Activated CD4-positive, alpha-beta T cell treated with anti-CD3 and anti-CD28 coated beads for 36 hours (primary cell): ENCODE measurements at places on chromosomes 13 and 19.

DNA sequence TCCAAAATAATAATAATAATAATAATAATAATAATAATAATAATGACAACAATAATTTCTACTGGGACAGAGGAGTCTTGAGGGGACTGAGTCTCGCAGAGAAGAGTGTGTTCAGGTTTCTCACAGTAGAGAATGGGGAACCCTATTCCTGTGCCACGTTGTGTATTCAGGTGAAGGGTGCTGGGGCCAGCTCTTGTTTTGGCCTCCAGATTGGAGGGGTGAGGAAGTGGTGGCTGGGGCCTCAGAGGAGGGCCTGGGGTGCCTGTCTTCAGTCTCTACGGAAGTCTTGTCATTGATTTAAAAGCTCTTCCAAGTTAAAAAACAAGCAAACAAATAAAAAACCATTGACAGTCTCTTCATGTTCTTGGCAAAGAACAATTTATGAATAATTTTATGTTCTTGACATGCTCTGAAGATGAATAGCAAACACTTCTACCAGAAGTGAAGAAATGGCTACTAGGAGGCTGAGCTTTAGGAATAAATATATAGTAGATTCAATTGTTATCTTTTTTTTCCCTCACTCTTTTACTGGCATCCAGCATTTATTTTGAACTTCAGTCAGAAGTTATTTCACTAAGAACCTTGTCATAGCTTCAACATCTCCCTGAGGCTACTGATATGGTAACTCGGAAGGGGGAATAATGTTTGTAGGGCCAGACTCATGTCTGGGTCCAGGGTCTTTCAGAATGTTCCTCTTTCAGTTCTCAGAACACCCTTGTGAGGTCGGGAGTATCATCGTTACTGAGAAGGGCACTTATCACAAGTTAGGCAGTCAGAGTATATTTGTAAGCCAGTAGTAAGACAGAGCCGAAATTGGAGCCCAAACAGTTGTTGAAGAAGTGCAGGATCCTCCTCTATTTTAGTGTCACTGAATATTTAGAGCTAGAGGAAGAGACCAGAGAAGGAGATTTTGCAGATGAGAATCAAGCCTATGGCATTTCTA lies 13.1 kb downstream of the LRCH1 start:
- DNase-seq: no peak

DNA sequence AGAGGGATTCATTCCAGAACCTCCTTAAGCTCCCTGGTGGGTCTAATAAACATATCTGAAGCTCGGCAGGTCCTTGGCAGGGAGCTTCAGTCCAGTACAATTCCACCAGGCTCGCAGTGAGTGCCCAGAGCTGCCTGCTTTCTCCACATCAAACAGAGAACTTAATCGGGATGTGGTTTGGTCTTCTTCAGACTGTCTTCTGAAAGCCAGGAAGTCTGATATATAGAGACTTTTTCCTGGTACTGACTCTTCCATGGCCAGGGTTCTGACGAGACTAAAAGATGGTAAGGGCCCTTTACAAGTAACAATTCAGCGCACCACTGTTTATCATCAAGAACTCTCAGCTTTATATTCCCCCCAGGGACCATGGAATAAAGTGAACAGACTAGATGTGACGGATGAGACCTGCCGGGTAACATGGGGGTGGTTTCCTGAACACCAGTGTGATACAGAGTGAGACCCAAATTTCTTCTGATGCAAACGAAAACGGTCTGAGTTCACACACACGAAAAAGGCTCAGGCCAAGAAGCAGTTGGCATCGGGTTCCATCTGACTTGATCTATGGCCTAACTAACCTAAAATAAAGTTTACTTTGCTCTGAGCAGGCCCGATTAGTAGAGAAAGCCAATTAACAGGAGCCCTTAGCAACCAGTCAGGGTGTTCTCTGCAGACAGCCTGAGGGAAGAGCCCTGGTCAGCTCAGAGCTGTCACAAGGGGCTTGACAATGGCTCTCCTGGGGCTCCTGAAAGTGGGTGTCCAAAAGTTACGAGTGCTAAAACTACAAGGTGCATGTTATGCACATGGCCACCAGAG lies 29.0 kb downstream of the RANBP3 start:
- peak; percentile 46 for DNase-seq

GRCh38 chr19:30249911-30250310 lies 122.3 kb upstream of the ZNF536 start:
- no peak for DNase-seq

DNA sequence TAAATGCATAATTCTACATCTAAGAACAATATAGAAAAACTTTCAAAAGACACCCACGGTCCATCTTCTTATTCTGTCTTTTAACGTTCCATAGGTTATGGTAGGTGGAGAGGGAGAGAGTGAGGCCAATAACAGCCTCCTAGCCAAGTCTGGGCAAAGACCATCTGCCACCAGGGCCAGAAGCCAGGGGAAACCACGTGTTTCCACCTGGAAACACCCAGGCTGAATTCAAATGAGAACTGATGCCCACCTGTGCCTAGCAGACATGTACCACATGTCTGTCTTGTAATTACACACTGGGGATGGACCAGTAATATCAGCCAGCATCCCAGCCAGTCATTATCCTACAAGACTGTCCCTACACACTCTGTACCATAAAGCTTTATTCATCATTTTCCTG lies 1573.1 kb downstream of the EFNB2 start:
- DNase-seq: no peak

DNA sequence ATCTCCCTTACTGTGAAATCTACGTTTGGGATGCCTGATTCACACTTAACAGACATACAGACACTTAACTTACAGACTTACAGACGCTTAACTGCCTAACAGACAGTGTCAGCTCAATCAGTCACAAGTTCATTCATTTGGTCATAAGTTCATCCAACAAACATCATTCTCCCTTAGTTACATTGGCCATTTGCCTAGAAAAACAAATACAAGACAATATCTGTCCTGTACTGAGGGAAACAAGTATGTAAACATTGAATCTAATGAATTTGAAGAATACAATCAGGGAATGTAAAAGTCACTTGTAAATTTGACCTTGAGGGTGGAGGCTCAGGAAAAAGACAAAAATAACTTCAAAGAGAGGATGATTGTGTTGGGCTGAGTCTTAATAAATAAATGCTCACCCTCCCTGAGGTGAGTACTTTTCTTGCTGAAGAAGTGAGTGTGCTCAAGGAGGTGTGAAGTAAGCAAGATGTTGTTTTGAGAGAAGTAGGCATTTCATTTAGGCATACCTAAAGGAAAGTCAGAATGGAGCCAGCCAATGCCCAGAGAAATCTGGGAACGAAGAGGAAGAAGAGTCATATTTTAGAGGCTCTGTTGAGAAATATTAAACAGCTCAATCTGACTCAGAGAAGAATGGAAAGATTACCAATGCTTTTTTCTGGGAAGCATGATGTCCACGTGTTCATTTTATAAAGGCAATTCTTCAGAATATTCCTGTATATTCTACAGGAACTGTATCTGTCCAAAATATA lies 958.4 kb upstream of the SLC10A2 start:
- no peak for DNase-seq

DNA sequence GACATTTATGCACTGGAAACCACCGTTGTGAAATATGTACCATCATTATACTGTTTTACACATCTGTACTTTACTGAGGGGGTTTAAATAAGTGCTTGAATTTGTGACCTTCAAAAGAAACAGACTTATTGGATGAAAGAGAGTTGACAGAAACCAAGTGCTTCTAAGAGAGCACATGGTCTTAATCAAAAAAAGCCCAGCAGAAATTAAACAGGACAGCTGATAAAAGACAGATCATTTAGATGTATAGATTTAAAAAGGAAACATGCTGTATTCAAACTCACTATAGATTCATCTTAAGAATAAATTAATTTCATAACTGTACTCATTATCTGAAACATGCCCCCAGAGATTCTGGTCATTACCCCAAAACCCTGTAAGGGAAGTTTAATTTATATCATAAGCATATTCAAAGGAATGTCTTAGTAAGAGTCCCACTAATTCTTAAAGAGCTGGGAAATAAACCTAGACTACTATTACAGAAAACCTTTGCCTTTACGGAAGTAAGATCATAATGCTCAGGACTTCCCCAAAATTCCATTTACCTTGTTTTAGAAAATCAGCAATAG lies 421.8 kb downstream of the DCT start:
- DNase-seq: no peak

- DNase-seq: no peak
Observed at GRCh38 chr19:14673088-14673487, 1.6 kb downstream of the ADGRE3 start.

GRCh38 chr19:49997709-49998108 lies 27.5 kb downstream of the VRK3 start:
- DNase-seq: peak; percentile 42

DNA sequence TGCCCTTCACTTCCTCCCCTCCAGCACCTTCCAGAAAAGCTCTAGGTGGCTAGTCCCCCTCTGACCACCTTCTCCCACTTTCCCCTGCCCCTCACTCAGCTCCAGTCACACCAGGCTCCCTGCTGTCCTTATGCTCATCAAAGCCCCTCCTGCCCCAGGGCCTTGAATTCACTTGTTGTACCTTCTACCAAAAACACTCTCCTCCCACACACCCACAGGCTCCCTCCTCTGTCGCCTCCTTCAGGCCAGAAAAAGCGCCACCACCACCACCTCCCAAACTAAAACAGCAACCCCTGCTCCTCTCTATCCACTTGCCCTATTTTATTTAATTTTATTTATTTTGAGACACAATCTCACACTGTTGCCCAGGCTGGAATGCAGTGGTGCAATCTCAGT lies 4.8 kb upstream of the CEACAM16 start:
- DNase-seq: peak; percentile 66

GRCh38 chr13:108213946-108214345 lies 1.4 kb downstream of the LIG4 start:
- DNase-seq: no peak

- no peak for DNase-seq
Observed at GRCh38 chr13:113399755-113400149, 35.8 kb upstream of the GRTP1 start.

- no peak for DNase-seq
Observed at GRCh38 chr13:77696879-77697216, 639 bp upstream of the SLAIN1 start.

DNA sequence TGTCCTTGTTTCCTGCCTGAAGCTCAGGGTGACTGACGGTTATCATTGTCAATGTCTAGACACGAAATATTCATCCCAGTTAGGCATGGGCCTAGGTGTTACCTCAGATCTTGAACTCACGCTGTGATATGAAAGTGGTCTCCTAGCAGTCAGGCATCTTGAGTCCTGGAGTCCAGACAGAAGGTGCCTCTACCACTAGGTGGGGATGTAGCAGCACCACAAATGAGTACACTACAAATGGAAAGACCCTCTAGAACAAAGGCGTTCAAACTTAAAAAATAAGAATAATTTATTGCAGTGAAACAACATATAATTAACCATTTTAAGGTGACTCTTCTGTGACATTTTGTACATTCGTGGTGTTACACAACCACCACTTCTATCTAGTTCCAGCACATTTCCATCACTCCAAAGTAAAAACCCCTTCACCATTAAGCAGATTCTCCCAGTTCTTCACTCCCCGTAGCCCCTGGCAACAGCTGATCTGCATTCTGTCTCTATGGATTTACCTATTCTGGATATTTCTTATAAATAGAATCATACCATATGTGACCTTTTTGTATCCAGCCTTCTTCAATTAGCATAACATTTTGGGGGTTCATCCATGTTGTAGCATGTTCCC lies 11.9 kb upstream of the FRY start:
- peak; percentile 51 for DNase-seq

- no peak for DNase-seq
Observed at GRCh38 chr13:24557081-24557480, 44.5 kb upstream of the PARP4 start.

- peak; percentile 81 for DNase-seq
Observed at GRCh38 chr19:41328157-41328841, 18.3 kb downstream of the CCDC97 start.

DNA sequence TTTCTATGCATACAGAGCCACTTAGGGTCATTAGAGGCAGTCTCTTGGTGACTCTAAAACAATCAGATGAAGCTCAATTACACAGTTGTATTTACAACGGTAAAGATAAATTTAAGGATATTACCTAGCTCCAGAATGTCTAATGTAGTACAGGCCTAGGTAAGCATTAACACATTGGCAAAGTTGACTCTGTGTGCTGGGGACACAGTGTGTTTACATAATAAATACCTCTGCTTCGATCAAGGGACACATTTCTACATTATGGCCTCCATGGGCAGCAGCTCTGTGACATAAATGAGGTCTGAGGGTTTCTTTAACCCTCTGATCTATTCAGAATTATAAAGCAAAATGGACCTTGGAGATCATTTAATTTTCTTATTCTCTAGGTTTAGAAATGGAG lies 74.7 kb downstream of the SERP2 start:
- DNase-seq: no peak

- peak; percentile 7 for DNase-seq
Observed at GRCh38 chr13:34155931-34156607, 338.1 kb downstream of the RFC3 start.

DNA sequence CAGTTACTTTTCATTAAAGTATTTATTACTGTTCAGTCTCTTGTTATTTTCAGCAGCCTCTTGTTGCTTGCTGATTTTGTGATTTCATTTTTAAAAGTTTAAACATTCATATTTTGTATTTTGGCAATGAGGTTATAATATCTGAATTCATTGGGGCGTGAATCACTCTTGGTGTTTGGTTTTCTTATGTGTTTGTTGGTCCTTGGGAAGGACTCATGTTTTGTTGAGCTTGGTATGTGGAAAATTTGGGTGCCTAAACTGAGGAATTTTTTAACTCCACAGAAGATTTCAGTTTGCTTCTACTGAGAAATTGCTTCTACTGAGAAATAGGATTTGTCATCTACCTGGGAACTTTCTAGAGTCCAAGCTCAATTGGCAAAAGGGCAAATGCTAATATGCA lies 38.2 kb downstream of the PDS5B start:
- DNase-seq: no peak

GRCh38 chr13:107900775-107901174 lies 314.6 kb downstream of the LIG4 start:
- no peak for DNase-seq

- DNase-seq: no peak
Observed at GRCh38 chr13:74755065-74755464, 620.9 kb upstream of the KLF12 start.

GRCh38 chr13:113875429-113875815 lies 11.5 kb upstream of the GAS6 start:
- no peak for DNase-seq

DNA sequence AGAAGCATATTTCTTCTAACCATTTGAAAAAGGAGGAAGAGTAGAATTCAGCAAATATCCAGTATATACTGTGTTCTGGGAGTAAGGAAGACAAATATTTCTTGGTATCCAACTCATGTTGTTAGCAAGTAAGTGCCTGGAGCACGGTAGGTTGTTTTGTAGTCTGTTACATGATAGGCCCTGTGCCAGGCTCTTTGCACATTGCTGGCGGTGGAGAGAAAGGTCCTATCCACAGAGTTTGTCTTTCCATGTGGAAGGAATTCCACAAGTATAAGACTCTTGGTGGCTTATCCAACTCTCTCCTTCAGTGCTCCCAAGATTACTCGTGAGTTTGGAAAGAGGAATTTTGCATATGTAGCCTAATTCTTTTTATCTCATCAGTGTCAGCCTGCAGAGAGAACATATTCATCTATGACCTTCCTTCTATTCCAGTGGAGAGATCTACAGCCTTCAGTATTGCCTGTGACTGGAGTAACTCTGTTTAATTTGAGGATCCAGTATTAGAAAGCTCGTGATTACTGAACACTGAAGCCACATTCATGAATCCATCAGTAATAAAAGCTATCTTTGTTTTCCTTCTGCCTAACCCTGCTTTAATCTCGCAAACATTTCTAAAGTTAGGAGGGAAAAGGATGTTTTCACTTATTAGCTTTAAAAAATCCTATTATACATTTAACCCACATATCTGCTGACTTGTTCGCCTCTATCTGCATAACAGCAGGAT lies 183.9 kb upstream of the CSNK1A1L start:
- no peak for DNase-seq
